ENCODE measurements at places on chromosomes 2 and 18.

GRCh38 chr18:56083097-56083521 is 495.1 kb upstream of the TCF4 start:
- DNase-seq = no peak

- no peak for DNase-seq
Observed at GRCh38 chr2:52345082-52345481, 1313.2 kb upstream of the NRXN1 start.

DNA sequence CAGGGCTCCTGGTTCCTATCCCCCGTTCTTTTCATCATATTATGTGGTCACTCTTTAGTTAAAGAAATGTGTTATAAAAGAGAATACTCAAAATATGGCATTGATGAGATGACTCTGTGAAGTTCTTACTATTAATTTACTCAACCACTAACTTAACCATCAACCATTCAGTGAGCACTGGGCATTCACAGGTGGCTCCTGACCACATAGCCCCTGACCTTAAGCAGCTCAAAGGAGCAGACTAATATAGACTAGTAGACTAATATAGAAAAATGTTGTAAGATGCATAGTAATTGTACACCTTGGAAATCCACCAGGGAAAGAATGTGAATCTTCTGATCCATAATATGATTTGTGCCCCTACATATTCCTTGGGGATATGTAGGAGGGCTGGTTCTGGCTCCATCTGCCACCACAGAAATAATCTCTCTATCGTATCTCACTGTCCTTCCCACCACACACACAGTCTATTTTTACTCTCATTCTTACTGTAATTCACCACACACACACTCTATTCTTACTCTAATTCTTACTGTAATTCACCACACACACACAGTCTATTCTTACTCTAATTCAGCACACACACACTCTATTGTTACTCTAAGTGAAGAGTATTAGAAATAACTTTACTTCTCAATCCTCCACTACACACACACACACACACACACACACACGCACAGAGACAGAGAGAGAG is 188.9 kb upstream of the ITGA4 start:
- no peak for DNase-seq

DNA sequence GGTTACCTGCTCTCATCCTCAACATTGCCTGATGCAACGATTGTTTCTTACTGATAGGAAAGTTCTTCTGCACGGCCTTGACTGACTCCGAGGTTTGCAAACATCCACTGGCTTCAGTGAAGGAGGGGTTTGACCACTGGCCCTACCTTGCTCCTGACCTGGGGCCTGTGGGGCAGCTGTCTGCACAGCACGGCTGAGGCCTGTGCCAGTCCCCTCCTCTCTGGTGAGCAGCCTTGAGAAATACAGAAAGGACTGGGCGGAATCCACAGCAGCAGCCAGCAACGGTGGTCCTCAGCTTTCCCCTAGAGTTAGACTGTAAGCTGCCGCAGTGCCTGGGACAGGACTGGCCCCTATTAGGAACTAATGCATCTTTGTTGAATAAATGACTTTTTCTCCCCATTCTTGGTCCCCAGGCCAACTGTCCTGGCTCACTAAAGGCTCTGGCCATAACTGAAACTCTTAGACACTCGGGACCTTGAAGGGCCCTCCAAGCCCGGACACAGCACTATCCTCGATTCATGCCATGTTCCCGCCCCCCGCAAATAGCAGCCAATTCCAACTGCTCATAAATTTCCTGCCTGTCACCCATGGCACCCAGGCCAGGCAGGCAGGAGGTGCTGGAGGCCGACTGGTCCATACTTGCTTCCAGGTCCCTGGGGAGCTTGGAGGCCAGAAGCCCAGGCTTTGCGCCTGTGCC is 26.7 kb downstream of the ATOH8 start:
- DNase-seq = no peak

DNA sequence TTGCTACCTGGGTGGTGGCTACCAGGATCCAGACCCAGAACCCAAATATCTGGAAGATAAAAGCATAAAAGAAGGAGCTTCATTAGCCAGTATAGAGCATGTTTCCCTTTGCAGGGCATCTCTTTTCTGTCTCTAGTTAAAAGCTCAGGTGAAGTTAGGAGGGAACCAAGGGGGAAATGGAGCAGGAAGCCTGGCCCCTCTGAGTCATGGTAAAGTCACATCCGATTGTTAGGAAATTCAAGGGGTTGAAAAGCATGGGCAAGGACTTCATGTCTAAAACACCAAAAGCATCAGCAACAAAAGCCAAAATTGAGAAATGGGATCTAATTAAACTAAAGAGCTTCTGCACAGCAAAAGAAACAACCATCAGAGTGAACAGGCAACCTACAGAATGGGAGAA is 126.9 kb downstream of the RPIA start:
- no peak for DNase-seq

GRCh38 chr2:53945538-53945937 is 25.3 kb downstream of the PSME4 start:
- DNase-seq = no peak

GRCh38 chr2:88538362-88538917 is 85.9 kb upstream of the FOXI3 start:
- DNase-seq = no peak

- peak; percentile 35 for DNase-seq
Observed at GRCh38 chr2:120109186-120110061, 96.5 kb downstream of the EPB41L5 start.

GRCh38 chr2:146038014-146038413 is 1518.1 kb upstream of the ZEB2 start:
- no peak for DNase-seq

- no peak for DNase-seq
Observed at GRCh38 chr2:44833171-44834069, 108.1 kb upstream of the SIX3 start.
